ENCODE measurements at places on chromosomes 16 and 17.

- DNase-seq = no peak
Measured at GRCh38 chr16:66130296-66130905, 236.1 kb upstream of the CDH5 start.

DNA sequence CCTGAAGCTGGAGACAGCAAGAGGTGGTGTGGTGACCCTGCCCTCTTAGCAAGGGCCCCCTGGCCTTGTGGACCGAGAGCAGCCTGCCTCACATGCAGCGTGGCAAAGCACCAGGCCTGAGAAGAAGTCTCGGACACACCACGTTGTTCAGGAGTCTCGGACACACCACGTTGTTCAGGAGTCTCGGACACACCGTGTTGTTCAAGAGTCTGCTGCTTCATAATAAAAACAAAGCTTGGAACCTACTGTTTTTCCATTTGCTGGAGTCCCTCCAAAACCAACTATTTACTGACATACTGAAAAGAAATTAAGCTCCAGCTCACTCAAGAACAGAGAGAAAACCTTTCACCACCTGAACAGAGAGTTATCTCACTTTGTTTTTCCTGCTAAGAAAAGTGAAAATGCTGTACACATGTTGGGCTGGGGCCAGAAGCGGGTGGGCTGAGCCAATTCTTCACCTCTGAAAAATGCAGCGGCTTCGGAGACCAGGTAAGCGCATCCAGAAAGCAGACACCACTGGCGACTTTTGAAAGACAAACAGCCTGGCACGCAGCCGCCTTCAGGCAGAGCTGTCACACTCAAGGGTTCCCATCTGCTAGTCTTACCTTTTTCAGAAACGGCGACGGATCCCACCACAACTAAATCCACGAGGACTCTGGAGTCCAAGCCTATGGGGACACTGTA, 8.9 kb downstream of the MTHFSD start:
- no peak for DNase-seq

GRCh38 chr16:87008664-87009063, 308.5 kb downstream of the C16orf95 start:
- DNase-seq = no peak

DNA sequence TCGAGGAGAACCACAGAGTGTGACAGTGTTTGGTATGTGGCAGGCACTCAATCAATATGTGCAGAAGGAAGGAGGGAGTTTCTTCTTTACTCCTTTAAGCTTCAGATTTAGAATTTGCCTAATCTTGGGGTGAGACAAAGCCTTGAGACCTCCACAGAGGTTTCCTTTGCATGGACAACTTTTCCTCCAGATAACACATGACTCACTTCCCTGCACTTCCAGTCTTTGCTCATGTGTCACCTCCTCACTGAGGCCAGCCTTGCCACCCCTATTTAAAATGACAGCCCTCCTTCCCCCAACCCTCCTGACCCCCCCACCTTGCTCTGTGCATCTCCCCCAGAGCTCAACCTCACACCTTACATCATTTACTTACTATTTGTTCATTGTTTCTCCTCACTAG, 17.4 kb upstream of the NOS2 start:
- DNase-seq = no peak

DNA sequence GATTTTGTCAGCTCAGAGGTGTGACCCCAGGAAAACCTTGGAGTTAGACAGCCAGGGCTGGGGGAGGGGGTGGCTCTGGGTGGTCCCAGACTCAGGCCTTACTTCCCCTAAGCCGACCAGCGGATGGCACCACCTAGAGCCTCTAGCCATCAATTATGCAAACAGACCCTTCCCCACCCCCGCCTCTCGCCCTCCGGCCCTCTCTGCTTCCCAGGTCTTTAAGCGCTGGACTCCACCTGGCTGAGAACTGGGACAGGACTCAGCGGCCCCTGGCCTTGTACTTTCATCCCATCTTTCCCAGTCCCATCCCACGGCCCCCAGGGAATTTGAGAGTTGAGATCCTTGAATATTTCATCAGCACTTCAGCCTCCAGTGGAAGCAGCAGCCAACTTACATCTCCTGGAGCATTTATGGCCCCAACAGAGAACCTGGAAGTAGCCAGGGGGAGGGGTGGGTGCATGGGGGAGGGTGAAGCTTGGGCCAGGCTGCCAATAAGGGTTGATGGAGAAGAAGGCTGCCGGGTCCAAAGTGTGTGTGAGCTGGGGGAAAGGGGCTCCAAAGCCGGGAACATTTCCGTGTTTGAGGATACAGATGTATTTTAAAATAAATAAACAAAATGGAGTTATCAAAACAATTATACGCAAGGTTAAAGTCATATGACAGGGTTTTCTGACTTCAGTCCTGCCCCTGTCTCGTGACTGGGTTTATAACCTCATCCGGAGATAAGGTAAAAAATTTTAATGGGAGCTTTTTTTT, 7.5 kb upstream of the JUP start:
- DNase-seq = peak; percentile 51

Data from left colon (tissue), 2 donors.